ENCODE measurements at places on chromosomes 6 and 20. TPM values are rescaled to one million over a fixed set of nuclear protein-coding genes. Genes with fewer than 3 reads are reported as not detected.

DNA sequence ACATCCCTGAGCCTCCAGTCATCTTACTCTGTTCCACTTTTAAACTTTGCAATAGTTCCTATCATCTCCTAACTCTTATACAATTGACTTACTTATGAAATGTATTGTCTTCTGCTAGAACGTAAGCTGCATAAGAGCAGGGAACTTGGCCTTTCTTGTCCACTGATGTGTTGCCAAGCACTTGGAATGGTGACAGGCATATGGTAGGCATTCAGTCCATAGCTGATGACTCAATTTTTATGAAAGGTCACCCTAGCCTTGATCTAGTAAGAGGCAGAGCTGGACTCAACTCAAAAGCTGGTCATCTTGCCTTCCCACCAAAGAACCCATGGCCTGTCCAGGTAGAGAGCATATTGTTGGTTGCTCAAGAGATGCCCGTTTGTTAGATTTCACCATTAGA, 82.4 kb upstream of the FAM184A start:
- no peak for DNase-seq

GRCh38 chr20:16441546-16442164, 131.6 kb downstream of the KIF16B start:
- no peak for DNase-seq

DNA sequence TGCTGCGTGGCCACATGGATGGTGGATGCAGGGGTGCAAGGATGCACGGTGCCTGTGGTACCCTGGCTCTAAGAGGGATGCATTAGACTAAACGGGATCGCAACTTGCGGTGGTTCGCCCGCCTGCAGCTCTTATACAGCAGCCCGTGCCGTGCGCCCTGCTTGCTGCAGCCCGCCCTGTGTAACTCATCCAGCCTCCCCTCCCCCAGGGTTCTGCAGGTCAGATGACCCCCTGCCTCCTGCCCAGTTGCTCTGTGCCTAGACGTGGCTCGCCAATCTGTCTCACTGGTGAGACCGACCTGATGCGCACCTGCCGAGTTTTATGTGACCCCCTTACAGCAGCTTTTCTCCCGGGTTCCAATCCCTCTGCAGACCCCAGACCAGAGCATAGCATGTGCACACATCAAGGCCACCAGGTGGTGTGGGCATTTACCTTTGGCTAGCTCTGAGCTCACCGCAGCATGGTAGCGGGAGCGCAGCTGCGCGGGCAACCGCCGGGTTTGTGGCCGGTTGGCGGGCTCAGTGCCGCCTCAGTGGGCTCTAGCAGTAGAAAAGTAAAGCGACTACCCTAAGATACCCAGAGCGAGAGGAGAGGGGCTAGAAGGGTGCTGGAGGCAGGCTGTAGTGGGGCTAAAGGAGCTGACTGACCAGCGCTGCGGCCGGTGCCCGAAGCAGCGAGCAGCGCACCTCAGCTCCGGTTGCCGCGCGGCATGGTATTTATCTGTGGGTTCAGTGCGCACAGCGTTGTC, 693 bp upstream of the GNAS-AS1 start:
- DNase-seq: no peak

GRCh38 chr6:133131621-133132465, 109.3 kb upstream of the EYA4 start:
- no peak for DNase-seq

DNA sequence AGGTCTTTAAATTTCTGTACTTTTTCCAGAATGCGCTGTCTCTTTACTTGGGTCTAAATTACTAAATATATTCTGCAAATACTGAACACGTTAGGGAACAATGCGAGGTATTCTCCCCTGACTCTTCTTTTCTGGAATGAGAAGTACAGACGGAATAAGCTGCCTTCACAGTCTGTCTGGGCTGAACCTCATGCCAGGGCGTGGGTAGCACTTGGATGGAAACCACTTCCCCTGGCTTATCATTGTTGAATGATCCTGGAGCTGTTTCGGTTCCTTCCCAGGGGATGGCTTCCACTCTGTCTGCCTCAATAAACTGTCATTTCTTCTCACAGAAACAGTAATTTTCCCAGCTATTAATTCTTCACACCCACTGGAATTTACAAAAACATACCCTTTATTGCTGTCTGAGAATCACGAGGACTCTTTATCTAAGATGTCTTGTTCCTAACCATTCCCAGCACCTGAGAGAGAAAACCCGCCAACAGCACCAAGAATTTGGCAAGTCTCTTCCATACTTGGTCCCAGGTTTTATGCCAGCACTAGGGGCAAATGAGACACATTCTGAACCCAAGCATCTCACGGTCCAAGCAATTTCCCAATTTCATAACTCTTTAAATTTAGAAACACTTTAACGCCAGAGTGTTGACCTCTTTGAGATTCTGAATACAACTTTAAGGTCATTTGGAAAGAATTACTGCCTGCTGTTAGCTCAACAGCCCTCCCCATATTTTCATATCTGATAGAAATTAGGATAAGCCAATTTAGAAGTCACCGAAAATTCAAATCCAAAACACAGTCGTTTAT, 43.2 kb upstream of the ADGRF5 start:
- no peak for DNase-seq

OXT gene
- not detected for polyA plus RNA-seq

GRCh38 chr6:10968776-10969175, 75.3 kb downstream of the ELOVL2 start:
- DNase-seq: no peak

OTOR gene
- polyA plus RNA-seq: not detected

GRCh38 chr20:3629893-3630292, 33.3 kb downstream of the GFRA4 start:
- no peak for DNase-seq

Data from endothelial cell of umbilical vein (primary cell).